ENCODE measurements at places on chromosomes 7 and 10.

DNA sequence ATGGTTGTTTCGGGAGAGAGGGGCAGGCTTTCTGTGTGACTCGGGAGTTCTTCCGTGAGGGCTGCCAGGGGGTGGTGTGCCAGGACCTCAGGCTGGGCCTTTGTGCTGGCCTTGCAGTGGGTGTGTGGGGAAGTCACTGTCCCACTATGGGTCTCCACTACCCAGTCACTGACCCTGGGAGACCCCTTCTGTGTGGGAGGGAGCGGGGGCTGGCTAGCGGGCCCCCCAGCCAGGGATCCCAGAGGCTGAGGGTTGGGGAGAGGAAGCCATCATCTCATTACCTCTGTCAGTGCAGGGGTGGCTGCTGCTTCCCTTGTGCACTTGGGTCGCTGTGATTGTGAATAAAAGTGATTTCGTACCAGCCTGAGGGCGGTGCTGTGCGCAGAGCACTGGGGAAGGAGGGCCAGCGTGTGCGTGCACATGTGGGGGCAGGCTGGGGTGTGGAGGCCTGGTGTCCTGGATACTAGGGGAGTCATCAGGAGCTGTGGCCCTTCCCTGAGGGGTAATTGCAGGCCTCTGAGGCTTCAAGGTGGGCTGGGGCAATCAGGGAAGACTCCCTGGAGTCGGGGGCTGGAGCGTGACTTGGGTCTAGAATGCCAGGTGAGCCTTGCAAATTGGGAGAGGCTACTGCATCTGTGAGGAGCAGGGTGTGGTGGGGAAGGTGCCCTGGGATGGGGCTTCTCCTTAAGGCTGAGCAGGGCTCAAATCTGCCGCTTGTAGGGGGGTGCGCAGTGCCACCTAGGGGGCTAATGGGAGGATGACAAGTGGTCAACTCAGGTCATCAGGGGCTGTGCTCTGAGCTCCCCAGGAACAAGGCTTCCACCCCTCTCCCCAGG is 98.9 kb downstream of the NEURL1 start:
- peak; percentile 56 for DNase-seq

DNA sequence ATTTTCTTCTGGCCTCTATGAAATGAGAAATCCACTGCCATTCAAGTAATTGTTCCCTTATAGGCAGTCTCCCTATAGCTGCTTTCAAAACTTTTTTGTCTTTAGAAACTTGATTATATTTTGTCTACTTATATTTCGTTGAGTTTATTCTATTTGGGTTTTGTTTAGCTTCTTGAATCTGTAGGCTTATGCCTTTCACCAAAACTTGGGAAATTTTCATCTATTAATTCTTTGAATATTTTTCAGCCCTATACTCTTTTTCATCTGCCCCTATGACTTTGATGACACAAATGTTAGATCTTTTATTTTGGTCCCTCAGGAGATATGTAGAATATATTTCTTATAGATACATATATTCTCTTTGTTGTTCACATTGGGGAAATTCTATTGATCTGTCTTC is 48.3 kb upstream of the HHEX start:
- DNase-seq, result no peak

- DNase-seq, result no peak
These were observed 222.5 kb downstream of the USP6NL start for GRCh38 chr10:11388996-11389395.

DNA sequence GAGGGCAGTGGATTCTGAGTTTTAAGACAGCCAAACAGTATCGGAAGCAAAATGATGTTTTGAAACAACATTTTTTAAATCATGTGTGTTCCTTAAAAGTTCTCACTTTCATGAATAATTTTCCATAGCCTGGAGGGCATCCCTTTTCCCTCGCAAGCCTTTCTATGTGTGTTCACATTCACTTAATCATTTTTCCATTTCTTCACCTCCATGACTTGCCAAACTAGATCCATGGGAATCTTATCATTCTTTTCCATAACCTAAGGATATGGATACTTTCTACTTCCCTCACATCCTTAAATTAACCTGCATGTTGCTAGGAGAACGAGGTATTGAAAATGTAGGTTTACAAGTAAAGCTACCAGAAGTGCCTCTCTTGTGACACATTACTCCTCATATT is 94.2 kb upstream of the NPVF start:
- DNase-seq, result no peak

DNA sequence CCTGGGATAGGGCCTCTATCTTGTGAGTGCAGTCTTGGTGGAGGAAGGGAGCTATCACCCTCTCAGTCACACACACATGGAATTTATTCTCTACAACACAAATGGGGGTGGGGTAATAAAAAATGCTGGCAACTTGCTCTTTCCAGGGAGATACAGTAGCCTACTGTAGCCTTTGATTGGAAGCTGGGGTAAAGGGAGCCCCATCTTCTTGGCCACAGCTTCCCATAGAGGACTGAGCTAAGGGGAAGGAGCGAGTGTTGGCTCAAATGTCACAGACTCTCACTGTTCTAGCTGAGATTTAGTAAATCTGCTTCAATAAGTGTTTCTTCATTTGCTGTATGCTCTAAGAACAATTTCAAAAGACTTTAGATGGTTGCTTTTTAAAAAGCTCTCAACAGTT is 222.2 kb upstream of the CXCL12 start:
- no peak for DNase-seq

- no peak for DNase-seq
These were observed 211.6 kb upstream of the AGK start for GRCh38 chr7:141339603-141340002.

DNA sequence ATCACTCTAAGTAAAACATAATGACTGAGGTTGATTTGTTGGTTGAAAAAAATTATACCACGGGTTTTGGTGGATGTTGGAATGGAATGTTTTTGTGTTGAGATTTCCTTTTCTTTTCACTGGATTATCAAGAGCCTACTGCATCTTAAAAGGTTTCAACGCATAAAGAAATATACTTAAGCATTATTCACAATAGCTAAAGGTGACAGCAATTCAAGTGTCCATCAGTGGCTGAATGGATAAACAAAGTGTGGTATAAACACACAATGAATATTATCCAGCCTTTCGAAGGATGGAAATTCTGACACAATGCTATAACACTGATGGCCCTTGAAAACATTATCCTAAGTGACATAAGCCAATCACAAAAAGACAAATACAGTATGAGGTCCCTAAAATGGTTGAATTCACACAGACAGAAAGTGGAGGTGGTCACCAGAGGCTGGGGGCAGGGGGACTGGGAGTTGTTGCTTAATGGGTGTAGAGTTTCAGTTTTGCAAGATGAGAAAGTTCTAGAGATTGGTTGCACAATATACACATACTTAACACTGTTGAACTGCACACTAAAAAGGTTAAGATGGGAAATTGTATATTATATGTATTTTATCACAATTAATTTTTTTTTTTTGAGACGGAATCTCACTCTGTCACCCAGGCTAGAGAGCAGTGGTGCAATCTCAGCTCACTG is 122.3 kb downstream of the NRP1 start:
- DNase-seq, result no peak

DNA sequence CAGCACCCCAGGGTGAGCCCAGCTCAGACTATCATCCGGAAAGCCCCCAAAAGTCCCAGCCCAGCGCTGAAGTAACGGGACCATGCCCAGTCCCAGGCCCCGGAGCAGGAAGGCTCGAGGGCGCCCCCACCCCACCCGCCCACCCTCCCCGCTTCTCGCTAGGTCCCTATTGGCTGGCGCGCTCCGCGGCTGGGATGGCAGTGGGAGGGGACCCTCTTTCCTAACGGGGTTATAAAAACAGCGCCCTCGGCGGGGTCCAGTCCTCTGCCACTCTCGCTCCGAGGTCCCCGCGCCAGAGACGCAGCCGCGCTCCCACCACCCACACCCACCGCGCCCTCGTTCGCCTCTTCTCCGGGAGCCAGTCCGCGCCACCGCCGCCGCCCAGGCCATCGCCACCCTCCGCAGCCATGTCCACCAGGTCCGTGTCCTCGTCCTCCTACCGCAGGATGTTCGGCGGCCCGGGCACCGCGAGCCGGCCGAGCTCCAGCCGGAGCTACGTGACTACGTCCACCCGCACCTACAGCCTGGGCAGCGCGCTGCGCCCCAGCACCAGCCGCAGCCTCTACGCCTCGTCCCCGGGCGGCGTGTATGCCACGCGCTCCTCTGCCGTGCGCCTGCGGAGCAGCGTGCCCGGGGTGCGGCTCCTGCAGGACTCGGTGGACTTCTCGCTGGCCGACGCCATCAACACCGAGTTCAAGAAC is 1.1 kb downstream of the VIM start:
- DNase-seq, result peak; percentile 92

- no peak for DNase-seq
These were observed 257.9 kb downstream of the PTPRN2 start for GRCh38 chr7:158329686-158330085.

- DNase-seq, result no peak
These were observed 103.7 kb upstream of the AOAH start for GRCh38 chr7:36827726-36828703.

DNA sequence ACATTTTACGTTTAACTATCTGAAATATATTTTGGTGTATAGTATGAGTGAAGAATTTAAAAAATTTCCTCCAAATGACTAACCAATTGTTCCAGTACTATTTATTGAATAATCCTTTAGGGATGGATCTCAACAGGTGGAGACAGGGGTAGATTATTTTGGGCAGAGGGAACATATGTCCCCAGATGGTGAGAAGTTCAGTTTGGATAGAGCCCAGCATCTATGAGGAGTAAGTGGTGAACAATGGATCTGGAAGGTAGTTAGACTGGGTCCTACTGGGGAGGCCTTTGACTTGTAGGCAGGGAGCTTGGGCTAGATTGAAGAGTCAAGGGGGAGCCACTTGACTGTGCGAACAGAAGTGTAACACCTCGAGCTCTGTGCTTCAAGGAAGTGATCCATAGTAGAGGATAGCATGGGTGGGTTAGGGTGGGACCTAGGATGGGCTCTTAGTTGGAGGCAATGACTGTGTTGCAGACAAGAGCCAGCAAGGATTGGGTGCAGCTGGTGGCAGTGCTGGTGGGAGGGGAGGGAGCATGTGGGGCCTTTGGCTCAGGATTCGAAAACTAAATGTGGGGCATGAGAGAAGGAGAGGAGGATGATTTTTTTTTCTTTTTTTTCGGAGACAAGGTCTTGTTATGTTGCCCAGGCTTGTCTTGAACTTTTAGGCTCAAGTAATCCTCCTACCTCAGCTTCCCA is 3.9 kb upstream of the PURB start:
- DNase-seq, result no peak

DNA sequence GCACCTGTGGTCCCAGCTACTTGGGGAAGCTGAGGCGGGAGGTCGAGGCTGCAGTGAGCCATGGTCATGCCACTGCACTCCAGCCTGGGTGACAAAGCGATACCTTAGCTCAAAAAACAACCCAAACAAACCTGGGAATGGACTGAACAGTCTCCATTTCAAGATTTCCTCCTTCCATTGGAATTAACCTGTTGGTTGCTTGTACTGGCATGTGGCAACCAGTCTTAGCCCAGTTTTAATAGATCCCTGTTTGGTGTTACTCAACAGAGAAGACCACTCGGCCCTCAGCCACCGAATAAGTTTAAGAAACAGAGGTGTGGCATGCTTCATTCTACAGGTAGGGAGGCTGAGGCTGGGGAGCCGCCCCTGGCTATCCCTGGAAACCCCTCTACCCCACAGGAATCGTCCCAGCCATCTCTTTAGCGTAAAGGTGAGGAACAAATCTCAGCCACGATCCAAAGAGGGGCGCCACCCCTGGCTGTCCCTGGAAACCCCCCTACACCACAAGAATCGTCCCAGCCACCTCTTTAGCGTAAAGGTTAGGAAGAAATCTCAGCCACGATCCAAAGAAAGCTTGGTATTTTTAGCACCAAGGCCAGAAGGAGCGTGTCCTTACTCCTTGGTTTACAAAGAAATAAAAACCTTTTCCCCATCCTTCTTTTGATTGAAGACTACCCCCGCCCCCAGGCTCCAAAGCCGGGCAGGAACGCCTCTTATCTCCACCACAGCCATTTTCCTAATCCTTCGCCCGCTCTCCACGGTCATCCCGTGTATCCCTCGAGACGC is 861 bp upstream of the TSPAN14 start:
- no peak for DNase-seq

DNA sequence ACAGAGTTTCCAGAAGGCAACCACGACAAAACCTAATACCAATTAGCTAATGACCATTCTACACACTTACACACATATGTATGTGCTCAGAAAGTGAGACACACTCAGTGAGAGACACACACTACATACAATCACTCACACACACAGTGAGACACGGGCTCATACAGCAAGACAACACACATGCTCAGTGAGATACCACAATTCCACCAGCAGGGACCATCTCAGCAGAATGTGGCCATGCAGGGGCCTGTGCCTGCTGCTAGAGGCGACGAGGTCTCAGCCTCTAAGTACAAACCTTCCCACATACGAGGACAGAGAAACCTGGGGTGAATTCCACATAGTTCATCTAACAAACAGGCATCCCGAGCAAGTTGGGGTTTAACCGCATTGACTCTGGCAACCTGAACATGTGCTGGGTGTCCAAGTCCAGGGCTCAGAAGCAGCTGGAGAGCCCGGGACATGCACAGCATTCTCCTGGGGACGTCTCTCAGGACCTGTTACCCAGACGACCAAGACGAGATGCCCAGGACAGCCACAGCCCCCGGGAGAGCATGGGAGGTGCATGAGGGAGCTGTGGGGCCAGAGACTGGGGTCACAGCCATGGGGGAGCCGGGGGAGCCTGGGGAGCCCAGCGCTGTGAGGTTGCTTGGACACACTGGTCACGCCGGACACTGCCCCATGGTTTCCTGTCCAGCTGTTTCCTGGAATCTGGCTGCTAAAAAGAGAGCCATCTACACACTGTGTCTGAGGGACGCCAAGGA is 523.6 kb downstream of the PTPRN2 start:
- DNase-seq, result no peak

GRCh38 chr7:1993031-1993695 is 239.6 kb downstream of the MAD1L1 start:
- DNase-seq, result no peak

GRCh38 chr7:51027106-51027934 is 244.6 kb upstream of the GRB10 start:
- no peak for DNase-seq

- DNase-seq, result peak; percentile 59
These were observed 95.2 kb downstream of the CLEC2L start for GRCh38 chr7:139618482-139619366.

GRCh38 chr7:12052211-12052610 is 158.9 kb upstream of the TMEM106B start:
- DNase-seq, result no peak

DNA sequence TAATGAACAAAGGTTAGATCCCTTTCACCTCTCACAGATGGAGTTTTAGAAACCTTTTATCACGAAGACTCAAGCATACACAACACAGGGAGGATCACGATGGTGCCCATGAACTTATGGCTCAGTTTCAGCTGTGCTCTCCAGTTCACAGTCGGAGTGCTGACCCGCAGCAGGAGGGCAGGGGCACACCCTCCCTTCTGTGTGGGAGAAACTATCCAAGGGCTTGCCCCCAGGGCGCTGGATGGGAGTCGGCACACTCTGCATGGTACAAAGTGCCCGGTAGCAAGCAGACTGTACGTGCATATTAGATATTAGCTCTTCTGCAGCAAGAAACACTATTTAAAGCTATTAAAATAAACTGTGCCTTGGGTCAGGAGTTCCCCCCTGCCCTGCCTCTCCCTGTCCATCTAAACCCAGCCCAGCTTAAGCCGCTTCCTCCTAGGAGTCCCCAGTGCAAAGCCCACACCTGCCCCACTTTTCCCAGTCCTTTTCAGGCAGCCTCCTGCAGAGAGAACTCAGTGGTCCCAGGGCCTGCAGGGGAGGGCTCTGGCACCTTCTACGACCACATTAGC is 76.5 kb downstream of the CHST15 start:
- DNase-seq, result no peak
